Activated T-helper 1 cell treated with anti-CD3 and anti-CD28 coated beads, Interleukin-2, amount 50 U/mL, for 16 hours (primary cell): ENCODE measurements at places on chromosomes 12 and 14.

- no peak for DNase-seq
These were observed 7.6 kb downstream of the ABCC9 start for GRCh38 chr12:21933656-21934055.

GRCh38 chr12:24175284-24175683, 225.8 kb upstream of the SOX5 start:
- DNase-seq: no peak

- no peak for DNase-seq
These were observed 304.8 kb upstream of the ATP2B1 start for GRCh38 chr12:90013409-90013808.

DNA sequence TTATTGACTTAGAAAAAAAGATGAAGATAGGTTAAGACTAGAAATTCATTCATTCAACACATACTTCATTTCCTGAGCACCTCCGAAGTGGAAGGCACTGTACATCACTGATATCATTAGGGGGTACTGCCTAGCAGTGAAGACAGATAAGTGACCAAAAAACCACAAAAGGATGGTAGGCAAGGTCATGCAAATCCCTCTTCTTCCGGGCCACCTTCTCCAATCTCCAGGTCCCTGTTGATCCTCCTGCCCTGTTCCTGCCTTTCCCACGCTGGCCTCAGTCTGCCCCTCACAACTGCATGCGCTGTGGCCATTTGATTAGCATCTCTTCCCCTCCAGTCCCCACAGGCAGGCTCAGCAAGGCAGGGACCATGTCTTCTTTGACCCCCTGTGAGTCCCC, 60.8 kb downstream of the SETD3 start:
- no peak for DNase-seq

- DNase-seq: no peak
These were observed 778 bp downstream of the SLC8B1 start for GRCh38 chr12:113333877-113334785.

DNA sequence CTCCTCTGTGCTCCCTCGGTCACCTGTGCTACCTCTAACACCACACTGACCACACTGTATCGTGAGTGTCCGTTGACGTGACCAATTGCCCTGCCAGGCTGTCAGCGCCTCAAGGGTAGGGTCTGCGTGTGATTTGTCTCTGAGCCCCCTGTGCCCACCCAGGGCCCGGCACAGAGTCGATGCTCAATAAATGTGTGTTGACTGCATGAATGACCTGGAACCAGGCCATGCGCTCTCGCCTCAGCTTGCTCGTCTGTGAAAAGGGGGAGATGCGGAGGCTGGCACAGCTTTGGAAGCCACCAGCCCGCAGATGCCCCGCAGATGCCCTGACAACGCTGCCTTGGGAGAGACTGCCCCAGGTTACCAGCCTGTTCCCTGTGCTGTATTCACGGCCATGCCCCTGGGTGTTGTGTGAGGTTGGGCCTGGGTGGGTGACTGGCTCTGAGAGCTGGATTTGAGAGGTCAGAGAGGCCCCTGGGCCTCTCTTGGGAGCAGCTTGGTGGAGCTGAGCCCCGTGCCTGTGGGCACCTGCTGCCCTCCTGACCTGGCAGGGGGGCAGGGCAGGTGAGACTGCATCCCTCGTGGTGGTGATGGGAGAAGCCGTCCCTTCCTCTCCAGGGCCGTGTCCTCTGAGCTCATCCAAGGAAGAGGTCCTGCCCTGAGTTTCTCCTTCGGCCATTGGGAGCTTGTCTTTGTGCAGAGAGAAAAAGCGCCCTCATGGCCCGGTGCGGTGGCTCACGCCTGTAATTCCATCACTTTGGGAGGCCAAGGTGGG, 43.2 kb downstream of the CYP46A1 start:
- no peak for DNase-seq

DNA sequence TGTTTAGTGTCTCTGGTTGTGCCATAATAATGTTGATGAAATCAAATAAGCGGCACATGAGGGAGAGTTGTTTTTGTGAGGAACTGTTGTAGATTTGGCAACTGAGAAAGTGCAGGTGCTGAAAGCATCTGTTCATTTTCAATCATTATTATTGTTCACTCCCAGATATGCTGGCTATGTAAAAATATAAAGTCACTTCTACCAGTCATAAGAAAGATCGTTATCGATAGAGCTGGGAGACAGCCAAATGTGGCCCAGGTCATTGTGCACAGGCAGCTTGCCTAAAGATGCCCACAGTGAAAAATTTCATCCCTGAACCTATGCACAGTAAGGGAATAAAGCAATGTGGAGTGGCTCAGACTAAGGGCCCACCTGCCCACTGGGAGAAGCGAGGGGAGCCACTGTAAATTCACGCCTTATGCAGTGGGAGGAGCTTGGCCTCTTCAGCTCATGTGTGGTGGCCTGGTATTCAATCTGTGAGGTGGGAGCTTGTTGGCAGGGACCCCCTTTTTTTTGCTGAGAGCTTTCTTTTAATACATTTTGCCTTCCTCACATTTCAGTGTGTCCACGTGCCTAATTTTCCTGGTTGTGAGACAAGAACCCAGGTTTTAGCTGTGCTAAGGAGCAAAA, 1490.8 kb upstream of the TMEM132C start:
- no peak for DNase-seq

GRCh38 chr14:21191809-21192446, 36.1 kb upstream of the OR5AU1 start:
- peak; percentile 23 for DNase-seq

- DNase-seq: no peak
These were observed 155.4 kb upstream of the GZMB start for GRCh38 chr14:24789378-24789884.

GRCh38 chr12:39314547-39314946, 128.4 kb downstream of the KIF21A start:
- no peak for DNase-seq

GRCh38 chr12:54300732-54301427, at the start of gene NFE2:
TSS of gene NFE2 (minus strand) at chr12:54301015. CDS start at chr12:54295248, 5,767 bp downstream.
- DNase-seq: no peak

DNA sequence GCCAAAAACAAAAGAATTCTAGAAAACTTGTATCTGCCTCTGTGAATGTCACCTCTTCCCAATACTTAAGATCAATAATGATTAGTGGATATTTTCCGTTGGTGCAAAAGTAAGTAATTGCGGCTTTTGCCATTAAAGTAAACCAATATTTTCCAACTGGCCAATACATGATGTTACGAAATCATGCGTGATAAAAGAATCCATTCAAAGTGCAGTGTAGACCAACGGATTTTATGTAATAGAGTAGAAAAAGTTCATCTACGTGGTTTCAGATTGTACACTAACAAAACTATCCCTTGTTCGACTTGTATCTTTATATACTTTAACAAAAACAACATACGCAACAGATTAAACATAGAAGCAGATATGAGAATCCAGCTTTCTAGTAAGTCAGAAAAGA, 626 bp upstream of the ZNF268 start:
- DNase-seq: no peak

DNA sequence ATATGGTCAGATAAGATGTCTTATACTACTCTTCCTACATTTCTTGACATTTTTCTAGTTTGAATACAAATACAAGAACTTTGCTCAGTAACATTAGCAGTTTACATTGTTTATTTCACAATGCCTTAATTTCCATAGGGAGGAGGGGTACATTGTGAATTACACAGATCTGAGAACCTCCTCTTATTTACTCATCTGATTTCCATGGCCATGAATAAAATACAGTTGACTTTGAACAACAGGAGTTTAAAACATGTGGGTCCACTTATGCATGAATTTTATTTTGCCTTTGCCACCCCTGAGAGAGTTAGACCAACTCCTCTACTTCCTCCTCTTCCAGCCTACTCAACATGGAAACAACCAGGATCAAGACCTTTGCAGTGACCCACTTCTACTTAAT, 67.7 kb downstream of the MGST1 start:
- no peak for DNase-seq

DNA sequence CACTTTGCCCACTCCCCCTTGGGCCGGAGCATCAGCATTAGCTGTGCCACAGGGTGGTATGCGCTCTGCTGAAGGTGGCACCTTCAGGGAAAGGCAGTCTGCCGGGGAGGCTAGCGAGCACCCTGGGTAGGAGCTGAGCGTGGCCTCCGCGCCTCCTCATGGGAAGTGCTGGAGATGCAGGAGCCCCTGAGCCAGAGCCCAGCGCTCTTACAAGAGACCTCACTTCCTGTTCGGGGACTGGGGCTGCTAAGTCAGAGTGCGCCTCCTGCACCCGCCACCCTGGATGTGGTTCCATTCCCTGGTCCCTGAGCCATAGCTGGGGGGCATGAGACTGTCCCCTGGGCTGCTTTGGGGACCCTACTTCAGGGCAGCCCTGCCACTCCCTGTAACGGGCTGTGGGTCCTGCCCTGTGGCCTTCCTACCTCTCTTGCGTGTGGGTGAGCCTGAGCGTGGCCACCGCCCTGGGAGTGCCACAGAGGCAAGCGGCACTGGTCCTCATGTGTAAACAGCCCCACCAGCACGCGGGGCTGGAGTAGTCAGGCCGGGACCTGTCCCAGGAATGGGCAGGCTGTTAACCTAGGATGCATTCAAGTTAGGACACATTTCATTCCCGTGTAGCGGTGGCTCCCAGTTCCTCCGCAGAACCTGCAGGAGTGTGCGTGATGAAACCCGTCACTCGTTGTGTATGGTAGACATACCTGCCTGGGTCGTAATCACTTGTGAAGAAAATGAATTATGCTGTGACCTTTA, 19.4 kb downstream of the COA8 start:
- DNase-seq: no peak

DNA sequence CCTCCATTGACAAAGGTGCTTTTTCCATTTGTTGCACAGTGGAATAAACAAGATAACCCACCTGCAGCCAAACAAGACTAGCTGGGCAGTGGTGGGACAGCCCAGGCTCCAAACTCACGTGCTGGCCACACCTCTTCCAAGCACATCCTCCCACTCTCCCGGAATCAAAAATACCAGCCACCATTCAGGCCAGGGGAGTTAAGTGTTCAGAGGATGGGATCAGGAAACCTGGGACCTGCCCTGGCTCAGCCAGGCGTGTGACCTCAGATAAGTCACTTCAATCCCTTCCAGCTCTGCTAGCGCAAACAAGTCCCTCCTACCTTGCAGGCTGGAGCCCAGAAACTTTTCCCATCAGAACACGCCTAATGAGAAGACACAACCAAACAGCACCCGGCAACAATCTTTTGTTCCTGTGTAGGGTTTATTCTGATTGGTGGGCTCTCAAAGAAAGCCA, 43.3 kb downstream of the ACTN1 start:
- no peak for DNase-seq

DNA sequence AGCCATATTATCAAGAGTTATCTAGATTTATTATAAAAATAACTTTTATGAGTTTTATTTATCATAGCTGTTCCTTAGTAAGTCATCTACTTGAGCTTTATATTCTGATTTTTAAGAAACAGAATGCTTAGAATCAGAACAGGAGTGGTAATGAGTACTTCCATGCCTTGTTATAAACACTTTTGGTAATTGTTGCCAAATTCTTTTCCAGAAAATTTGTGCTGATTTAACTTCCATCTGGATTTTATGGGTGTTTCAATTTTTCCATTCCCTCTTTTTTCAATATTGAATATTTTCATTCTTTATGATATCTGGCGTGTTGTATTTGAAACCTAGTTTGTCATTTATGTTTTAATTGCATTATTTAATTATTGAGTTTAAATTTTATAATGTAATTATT, 131.2 kb downstream of the MSRB3 start:
- no peak for DNase-seq

GRCh38 chr14:77238356-77238755, 32.6 kb downstream of the NGB start:
- no peak for DNase-seq

GRCh38 chr12:107057071-107057834, 36.1 kb downstream of the CRY1 start:
- DNase-seq: no peak

DNA sequence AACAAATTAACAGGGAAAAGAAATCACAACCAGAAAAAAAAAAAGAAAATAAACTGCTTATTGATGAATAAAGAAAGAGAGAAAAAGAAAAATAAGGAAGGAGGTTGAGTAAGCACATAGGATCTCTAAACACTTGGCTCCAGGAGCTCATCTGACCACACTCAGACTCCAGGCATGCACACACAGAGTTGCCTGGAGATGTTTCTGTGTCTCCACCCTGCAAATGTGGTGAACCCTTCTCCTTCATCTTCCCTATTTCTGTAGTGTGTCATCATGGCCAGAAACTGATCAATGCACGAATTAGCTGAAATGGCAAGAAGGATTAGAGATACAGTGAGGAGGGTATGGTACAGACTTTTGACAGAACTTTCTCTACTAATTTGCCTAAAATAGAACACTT, 20.2 kb downstream of the OR4N2 start:
- DNase-seq: no peak

DNA sequence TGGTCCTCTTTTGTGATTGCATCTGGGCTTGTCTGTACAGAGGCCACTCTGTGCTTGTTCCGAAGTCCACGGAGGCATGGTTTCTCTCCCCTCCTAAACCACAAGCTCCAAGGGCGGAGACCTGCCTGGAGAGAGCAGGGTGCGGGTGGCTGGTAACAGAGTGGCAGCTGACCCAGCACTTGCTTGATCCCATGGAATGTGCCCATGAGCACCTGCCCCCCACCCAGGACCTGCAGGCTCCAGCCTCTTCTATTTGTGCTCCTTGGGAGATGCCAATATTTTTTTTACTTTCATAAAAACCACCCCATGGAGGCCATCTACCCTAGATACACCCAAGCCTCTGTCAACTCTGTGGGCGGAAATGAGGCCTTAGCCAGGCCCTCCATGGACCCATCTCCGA, 104.7 kb downstream of the PRMT8 start:
- DNase-seq: no peak

DNA sequence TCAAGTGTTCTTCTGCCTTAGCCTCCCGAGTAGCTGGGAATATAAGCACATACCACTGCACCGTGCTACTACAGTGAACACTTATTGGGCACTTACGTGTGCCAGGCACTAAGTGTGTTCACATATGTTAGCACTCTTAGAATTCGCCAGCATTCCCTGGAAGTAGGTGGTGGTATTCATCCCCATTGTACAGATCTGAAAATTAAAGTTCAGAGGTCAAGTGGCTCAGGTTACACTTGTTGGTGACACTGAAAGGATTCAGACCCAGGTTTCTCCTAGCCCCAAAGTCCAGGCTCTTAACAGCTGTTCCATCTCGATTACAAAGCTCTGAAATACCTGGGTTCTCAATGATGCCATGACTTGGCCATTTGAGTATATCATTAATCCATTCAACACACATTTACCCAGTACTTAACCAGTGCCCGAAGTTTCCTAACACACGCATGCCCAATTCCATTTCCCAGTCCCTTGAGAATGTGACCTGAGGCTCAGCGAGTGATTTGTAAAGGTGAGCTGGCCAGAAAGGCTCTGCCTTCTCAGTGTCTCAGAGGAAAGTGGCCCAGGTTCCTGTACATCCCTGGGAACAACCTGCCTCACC, 4.8 kb downstream of the MVK start:
- no peak for DNase-seq
